Progenitor cell of endocrine pancreas (in vitro differentiated cells): ENCODE measurements at places on chromosomes 5 and 9. TPM values are rescaled to one million over a fixed set of nuclear protein-coding genes. Genes with fewer than 3 reads are reported as not detected.

DNA sequence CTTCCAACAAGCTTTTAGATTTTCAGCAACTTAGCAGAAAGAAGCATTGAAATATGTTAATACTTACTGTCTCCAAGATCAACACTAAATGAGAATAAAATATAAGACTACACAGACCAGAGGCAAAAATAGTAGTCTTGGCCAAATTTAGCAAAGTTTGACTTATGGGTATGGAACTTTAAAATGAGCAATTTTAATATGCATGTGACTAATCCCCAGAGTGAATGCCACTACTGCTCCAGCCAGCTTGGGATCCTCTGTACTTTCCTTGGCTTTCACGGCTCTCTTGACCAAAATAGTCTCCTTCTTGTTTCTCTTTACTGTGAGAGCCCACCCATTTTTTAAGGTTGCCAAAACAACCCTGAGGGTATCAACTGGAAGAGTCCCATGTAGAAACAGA, 148.0 kb upstream of the GRIA1 start:
- DNase-seq: no peak

DNA sequence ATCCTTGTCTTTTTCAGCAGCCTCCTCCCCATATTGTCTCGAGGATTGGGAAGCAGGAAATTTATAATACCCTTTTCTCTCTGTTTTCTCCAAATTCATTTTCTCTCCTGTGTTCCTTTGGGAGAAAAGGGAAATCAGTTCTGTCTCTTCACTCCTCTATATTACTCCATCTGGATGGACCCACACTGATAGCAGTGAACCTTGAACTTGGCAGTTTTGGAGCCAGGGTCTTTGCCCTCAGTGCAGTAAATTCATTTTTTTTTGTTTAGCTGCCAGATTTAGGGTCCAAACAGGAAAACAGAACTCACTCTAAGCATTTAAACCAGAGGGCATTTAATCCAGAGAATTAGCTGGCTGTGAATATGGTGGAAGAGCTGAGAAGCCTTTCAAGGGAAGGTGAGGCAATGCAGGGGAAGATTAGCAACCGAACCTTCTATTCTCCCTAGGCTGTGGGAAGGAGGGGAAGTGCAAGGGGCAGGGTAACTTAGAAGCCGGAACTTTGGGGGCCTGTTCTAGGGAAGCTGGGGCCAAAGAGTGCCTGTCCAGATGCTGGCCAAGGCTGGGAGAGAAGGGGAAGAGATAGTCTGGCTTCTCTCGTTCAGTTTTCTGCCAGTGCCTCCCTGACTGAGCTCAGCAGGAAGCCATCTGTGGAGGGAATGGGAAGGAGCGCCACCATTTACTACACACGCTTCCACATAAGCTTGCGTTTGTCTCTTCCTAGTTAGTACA, 16.3 kb upstream of the NPR2 start:
- no peak for DNase-seq

DNA sequence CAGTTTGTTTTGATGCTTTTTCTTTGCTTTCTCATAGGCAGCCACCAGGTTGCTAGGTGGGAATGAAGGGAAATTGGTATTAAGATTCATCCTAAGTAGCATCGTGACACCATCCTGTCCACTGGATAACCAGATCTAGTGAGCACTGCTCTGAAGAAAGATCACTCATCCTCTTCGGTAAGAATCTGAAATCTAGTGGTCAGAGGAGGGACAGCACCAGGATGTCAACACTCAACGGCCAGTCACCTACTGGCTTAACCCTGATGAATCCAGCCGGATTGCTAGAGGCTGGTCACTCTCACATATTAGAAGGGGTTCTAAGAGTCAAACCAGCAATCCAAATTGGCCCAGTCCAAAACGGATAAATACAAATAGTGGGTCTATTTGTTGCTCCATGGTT, 50.8 kb downstream of the DCP2 start:
- no peak for DNase-seq

DNA sequence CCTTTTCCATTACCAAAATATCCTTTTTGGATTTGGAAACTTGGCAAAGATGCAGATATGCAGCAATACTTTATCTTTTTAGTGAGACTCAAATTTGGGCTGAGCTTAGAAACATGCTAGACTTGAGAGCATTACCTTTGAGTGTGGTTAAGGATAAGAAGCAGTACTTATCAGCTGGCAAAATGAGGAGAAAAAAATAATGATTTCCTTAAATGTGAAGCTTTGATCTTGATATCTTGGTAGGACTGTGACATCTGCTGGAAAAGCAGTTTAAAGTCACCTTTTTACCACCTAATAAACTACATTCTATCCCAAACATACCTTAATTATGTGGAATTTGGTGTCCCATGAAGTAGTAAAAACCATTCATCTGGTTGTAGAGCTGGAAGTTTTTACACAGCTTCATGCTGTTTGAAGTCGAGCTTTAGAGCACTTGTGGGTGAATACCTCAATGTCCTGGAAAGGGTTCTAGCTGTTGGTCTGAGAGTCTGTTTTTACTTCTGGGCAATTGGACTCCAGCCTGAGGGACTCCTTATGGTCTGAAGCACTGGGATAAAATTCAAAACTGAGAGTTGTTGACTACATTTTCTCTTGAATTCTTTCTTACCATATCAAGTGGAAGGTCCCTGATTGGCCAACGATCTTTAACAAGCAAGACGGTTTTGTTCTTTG, 53.4 kb downstream of the LRRC70 start:
- DNase-seq: no peak

Gene SLC6A3
- not detected in 2 replicates for total RNA-seq

Gene DEPDC1B
- 37.0 and 38.5 TPM in 2 replicates for total RNA-seq
